ENCODE measurements at places on chromosomes 16 and 17.

DNA sequence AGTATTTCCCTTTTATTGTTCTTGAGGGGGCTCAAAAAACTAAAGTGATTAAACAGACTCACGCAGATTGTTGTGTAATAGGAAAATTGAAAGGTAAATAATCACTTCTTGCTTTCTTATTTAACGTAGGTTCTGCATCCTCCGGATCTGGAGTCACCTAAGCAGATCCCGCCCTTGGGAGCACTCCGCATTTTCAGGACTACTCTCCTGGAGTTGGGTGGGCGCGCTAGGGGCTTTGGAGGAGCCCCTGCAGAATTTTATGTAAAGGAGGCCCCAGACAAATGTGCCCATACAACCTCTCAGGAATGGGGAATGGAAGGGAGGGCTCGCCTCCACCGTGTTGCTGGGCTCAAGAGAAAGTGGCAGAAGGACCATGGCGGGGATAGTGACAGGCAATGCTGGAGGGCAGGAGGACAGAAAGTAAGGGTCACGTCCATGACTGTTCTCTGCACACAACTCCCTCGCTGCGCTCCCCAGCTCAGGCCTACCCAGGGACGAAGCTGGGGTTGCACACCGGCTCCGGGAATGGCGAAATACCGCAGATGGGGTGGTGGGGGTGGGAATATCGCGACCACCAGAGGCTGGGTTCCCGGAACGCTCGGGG, 8.3 kb downstream of the MT2A start:
- no peak for DNase-seq

DNA sequence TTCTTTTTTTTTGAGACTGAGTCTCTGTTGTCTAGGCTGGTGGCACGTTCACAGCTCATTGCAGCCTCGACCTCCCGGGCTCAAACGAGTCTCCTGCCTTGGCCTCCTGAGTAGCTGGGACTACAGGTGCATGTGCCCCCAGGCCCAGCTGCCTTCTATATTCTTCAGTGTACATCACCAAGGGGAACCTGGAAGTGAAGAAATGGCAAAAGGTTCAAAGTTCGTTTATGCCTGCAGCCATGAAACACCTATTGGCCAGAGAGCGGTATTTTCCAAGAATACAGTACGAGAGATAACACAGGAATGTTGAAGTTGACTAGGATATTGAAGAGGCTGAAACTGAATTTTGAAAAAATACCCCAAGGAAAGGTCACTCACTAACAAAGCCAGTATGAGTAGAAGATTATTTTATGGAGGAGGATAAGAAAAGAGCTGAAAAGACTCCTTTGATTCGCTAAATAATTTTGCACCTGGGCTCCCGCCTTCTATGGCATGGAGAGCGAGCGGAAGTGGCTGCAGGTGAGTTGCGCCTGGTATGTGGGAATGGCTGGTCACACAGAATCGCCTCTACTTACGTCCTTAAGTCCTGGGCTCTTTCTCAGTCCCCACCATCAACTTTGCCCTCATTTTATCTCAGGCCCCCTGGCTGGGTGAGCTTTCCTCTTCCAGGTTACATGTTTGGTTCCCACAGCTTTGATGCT, 9.8 kb downstream of the ST6GALNAC1 start:
- DNase-seq = no peak

GRCh38 chr17:82418001-82418986, at the start of the genes HEXD and OGFOD3:
TSS of gene HEXD (plus strand) at chr17:82418347. CDS start at chr17:82419800, 1,453 bp downstream.
TSS of gene OGFOD3 (minus strand) at chr17:82418586. CDS start at chr17:82418485, 101 bp downstream.
- DNase-seq = peak; percentile 81

GRCh38 chr16:78668393-78668792, 568.9 kb downstream of the WWOX start:
- DNase-seq = no peak

DNA sequence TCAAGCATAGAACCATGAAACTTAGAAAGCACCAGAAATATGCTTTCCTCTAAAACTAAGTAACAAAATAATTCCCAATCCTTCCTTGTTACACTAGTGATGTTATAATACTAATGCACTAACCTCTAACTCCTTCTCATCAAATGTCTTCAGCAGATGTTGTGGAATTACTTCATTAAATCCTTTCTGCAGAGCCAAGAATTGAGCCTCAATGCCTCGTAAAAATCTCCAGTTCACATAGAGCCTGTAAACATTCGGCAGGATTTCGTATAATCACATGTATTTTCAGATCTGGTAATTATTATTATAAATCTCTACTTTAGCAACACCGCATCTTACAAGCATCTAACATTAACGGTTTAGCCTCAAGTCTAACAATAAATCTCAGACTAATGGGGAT, 44.7 kb downstream of the CEP95 start:
- DNase-seq = no peak

- no peak for DNase-seq
Measured at GRCh38 chr17:82938486-82938872, 98.7 kb upstream of the ZNF750 start.

DNA sequence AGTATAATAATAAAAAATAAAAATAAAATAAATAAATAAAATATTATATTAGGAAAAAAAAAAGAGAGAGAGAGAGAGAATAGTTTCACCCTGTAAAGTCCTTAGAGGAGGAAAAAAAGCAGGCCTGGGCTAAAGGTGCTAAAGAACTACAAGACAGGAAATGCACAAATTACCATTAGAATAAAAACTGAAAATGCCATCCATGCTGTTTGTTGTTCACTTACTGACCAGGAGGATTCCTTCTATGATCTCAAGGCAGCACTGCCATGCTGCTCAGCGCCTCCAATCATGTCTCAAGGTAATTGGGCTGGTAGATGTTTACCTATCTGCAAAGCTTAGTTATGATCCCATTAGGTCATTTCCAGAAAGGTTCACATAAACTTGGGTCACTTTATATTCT, 201.2 kb downstream of the GRIN2A start:
- no peak for DNase-seq

GRCh38 chr16:55372792-55373488, 48.9 kb downstream of the IRX6 start:
- no peak for DNase-seq

DNA sequence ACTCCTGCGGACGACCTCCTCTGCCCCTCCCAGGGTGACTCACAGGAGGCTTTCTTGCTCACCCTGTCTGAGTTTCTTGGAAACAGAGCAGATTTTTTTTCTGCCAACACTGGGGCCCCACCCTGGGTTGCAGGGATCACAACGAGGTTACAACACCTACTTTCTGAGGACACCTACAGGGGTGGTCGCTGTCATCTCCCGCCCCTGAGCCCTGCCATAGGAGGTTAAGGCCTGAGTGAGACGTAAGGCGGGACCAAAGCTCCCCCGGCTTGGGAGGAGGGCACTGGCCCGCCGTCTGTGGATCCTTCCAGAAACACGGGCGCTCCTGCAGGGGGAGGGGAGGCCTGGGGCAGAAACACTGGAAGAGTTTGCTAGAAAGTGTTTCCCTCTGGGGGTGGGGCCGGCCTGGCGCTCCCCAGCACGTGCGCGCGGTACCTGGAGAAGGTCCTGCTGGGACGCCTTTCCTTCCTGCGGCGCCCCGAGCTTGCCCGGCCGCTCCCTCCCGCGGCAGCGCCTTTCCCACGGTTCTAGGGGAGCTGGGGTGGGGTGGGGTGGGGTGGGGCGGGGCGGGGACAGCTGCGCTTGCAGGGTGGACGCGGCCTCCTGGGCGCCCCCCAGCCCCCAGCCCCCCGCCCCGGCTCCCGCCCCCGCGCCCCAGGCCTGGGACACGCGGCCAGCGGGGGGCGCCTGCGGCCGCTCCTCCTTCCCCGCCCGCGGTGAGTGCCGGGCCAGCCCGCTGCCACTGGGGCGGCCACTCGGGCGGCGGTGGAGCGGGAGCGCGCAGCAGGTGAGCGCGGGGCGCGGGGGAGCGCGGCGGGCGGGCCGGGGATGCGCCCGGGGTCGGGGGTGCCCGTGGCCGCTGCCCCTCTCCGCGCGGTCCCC, 20.7 kb upstream of the ADCY7 start:
- peak; percentile 67 for DNase-seq

GRCh38 chr17:70820276-70820675, 650.9 kb downstream of the KCNJ2 start:
- DNase-seq = no peak

DNA sequence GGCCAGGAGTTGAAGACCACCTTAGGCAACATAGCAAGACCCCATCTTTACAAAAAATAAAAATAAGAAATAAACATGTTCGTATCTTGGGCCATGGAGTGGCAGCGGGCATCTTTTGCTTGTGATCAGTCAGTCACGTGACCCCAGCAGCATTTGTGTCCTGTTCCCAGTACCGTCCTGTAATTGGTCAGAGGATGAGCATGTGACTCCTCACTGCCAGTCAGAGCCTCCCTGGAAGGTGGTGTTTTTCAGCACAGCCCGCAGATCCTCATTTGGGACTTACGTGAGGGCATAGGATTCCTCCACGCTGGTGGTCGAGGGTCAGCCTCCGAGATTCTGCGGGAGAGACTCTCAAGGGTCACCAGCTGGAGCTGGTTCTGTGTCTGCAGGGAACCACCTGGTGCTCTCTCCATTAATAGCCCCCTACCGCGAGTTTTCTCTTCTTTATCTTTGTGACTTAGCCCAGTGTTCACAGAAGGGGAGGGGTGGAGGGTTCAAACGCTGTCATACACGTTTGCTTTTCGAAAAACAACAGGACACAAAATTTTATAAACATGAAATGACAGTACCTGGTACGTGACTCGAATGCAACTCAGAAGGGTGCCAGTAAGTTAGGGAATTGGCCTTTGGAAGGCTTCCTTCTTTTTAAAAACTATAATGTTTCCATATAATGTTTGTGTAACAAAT, 17.2 kb downstream of the MRC2 start:
- DNase-seq = no peak

- no peak for DNase-seq
Measured at GRCh38 chr17:40092581-40092980, 7.8 kb downstream of the NR1D1 start.

GRCh38 chr16:26930786-26931581, 135.7 kb upstream of the C16orf82 start:
- DNase-seq = no peak

DNA sequence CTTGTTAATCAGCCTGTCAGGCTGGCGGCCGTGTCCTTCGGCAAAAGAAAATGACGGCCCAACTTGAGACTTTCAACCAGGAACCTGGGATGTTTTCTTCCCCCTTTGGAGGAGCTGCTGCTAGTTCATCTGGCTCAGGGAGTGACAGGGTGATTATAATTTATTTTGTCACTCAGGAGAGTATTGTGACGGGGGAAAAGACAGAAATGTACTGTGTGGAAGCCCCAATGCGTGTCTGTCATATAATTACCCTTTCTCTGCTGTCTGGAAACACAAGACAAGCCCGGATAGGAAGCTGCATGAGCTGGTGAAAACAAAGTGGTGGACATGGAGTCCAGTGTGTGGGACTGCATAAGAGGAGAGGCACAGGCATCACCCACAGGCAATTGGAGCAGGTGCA, 326.2 kb upstream of the HSBP1 start:
- DNase-seq = no peak

DNA sequence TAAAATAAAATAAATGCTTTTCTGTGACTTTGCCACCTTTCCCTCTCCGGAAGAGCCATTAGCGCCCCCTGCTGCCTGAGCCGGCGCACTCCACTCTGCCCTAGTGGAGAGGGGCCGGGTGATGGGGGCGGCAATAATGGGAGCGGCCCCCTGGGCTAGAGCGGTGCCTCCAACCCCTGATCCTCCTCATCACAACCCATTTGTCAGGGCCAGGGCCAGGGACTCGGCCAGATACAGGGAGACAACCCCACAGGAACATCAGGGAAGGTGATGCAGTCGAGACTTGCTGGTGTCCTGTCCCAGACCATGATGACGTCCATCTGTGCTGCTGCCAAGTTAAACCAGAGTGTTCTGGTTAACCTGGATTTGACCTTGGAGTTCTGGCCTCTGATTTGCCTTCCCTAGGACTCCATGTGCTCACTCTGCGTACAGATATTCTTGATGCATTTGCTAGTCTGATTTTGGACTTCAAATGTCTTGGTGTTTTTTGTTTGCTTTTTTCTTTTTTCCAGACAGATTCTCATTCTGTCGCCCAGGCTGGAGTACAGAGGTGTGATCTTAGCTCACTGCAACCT, 46.1 kb upstream of the BPTF start:
- peak; percentile 48 for DNase-seq

DNA sequence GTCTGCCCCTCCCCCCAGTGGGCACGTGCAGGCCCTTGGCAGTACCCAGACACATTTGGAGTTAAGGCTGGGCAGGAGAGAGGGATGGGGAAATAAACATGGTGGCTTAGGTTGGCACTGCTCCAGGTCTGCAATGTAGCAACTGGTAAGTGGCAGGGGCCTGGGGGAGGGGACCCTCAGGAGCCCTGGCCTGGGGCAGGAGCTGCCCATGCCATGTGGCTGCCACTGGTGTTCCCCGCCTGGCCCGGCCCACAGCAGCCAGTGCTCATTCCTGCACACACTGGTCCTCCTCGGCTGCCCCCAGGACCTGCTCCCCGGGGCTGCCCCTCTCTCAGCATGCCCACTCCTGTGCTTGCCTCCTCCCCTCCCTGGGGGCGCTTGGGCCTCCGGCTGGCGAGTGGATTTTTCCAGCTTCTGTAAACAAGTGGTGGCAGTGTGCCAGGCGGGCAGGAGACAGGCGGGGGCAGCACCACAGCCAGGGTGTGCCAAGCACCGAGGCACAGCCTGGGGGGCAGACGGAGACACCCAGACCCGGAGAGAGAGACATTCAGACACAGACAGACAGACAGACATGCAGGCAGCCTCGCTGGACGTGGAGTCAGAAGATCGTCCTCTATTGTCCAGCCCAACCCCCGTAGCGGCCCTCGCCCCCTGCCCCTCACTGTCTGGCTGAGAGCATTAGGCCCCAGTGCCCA, 9.4 kb downstream of the THRA start:
- no peak for DNase-seq

DNA sequence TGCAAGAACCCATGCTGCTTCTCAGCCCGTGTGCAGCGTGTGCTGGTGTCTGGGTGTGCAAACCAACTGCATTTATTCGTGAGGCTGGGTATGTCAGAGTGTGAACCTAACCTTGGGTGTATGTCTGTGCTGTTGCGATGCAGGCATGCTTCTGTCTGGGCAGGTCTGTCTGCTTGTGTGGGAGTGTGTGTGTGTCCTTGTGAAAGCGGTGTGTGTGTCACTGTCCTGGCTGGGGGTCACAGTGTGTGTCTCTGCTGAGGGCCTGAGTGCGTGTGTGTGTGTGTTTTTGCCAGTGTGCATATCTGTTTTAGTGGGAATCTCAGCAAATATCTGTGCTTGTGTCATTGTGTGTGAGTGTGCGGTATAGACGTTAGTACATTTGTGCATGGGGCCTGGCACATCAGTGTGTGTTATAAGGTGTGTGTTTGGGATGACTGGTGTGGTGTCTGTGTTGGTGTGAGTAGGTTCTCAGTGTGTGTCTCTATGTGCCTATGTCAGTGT, 121.8 kb downstream of the CYLD start:
- no peak for DNase-seq

DNA sequence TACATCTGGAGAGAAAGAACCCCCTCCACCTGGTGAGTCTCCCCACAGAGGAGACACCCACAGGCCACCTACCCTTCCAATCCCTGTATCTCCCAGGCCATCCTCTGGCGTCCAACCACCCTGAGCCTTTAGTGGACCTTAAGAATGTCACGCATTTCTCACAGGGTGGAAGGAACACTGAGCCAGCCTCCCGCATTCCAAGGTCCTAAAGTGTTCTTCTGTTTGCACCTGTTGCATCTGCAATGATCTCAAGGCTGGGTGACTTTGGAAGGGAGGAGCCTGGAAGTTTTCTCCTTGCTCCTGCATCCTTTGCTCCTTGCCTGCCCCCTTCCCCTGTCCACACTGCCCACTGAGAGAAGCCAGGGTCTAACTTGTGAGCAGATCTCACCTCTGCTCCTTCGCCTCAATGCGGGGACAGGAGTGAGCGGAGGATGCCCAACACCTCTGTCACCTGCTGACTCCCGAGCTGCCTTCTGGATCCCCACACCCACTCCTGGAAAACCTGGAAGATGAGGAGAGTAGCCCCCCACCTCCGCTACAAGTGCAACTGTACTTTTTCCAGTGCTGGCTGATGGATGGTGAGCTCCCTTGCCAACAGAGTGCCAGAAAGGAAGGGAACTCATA, 3.7 kb downstream of the CHST5 start:
- DNase-seq = no peak

- DNase-seq = no peak
Measured at GRCh38 chr17:33511670-33512069, 218.6 kb upstream of the ASIC2 start.
